ENCODE measurements at places on chromosomes 4 and X. TPM values are rescaled to one million over a fixed set of nuclear protein-coding genes. Genes with fewer than 3 reads are reported as not detected.

The TACR3 gene
- not detected for total RNA-seq

The FATE1 gene
- total RNA-seq, result not detected

The F8A3 gene
- total RNA-seq, result 9.2 TPM

- DNase-seq, result no peak
Measured at GRCh38 chrX:50814701-50815100, 707 bp upstream of the SHROOM4 start.

DNA sequence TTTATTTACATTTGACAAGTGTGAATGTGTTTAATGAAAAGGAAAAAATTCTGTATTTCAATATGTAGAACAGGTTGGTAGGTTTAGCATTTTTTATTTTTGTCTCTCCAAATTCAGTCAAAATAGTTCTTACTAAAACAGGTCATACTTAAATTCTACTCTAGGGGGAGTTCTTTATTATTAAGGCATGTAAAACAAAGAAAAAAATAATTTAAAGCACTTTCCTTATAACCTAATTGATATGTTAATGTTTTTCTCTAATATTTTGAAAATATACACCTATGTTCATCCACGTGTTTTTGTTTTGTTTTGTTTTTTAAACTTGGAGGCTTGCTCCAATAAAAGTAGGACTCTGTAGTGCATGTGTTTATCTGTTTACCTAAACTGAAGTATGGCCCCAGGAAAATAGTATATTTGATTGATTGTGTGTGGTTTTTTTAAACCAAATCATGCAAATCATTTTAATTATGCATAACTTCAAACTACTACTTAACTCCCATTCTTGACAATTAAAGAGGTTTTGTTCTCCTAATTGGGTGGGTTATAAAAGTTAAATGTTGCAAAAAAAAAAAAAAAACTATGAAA, 562.7 kb downstream of the RPA4 start:
- no peak for DNase-seq

- DNase-seq, result no peak
Measured at GRCh38 chr4:47749858-47750257, 88.0 kb downstream of the CORIN start.

GRCh38 chr4:13527981-13528820, 16.1 kb downstream of the NKX3-2 start:
- DNase-seq, result no peak

GRCh38 chr4:56686537-56687231, 5.6 kb upstream of the HOPX start:
- DNase-seq, result no peak

DNA sequence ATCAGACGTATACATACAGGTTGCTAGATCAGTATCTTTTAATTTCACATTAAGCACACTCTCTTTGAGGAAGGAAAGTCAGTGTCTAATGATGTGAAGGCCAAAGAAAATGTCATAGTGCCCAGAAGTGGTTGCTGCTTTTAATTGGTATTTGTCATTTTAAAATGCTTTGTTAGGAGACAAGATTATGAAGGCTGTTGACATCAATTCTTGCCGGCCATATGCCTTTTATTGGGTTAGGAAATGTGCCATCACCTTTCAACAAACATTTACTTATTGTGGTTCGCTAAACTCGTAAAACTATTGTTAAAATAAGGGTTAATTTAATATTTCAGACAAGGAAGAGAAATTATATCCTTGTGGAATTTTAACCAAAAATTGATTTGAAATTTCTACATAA, 32.2 kb downstream of the NFKB1 start:
- DNase-seq, result no peak

GRCh38 chr4:114384629-114385028, 214.0 kb upstream of the UGT8 start:
- DNase-seq, result no peak

GRCh38 chr4:78951862-78952472, 12.7 kb upstream of the PAQR3 start:
- DNase-seq, result no peak

DNA sequence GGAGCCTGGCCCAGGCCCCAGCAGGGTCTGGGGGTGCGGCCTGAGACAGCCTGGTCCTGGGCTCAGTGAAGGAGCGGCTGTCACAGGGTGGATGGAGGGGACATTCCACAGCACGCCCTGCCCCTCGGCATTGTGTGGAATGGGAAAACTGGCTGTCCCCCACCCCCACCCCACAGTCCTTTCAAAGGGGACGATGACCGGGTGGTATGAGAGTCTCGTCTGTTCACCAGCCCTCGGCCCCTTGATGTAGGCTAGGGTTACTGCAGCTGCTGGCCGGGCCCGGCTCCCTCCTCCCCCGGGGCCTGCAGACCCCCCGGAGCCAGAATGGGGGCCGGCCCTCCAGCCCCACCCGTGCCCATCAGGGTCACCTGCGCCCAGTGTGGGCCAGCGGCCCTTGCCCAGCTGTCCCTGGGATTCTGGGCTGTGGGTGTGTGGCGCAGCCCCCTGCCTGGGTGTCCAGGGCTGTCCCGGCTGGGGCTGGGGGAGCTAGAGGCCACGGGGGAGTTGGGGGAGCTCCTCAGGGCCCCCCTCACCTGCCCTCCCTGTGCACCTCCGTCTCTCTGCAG, 11.7 kb downstream of the FGFRL1 start:
- no peak for DNase-seq

GRCh38 chr4:62544428-62544827, 1344.3 kb downstream of the ADGRL3 start:
- DNase-seq, result no peak

All from right atrium auricular region (tissue), 2 donors.